SW480 (cell line): ENCODE measurements at places on chromosomes 11 and 22.

DNA sequence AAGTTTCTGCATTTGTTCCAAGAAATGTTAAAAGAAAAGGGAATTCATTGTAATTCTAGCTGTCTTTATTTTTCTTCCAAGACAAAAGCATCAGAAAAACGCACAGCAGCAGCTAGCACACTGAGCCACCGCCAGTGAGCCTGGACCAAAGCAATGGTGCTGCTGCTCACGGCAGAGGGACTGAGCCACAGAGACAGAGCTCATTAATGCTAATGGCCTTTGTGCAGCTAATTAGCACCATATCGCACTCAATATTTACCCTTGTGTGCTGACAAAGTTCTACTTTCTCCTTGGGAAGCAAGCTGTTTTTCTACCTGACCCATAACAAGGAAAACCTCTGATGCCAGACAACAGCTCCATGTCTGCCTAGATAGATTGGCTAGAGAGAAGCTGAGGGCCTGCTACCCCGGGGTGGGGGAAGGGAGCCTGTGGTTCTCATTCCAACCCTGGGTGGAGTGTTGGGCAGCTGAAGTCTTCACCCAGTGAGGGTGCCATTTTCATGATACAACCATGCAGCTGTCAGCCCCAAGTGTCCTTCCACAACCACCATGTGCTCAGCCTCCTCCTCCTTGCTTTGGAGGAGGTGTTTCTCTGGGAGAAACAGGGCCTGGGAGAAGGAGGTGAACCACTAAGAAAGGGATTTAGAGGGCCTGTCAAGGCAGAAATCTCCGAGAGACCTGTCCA lies 131.1 kb upstream of the NCAM1 start:
- DNase-seq: no peak

- DNase-seq: no peak
Measured at GRCh38 chr11:383431-383830, 10.6 kb upstream of the PKP3 start.

DNA sequence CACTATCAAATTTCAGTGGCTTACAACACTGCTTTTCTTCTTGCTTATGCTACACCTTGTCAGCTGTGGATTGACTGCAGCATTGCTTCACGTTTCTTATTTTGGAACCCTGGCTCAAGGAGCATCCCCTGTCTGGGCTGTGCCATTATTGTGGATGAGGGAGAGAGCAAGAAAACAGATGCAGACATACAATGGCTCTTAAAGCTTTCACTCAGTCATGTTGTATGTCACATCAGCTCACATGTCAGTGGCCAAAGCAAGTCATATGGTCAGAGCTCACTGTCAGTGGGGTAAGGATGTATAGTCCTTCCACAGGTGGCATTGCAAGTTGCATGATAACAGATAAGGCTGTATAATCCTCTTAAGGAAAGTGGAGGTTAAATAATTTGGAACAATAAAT lies 10.0 kb downstream of the ARHGEF12 start:
- DNase-seq: no peak

- no peak for DNase-seq
Measured at GRCh38 chr11:940496-941135, 14.9 kb downstream of the AP2A2 start.

GRCh38 chr22:45496451-45496941 lies 6.2 kb upstream of the FBLN1 start:
- DNase-seq: peak; percentile 18

- no peak for DNase-seq
Measured at GRCh38 chr22:44380756-44381486, 68.2 kb upstream of the SHISAL1 start.

DNA sequence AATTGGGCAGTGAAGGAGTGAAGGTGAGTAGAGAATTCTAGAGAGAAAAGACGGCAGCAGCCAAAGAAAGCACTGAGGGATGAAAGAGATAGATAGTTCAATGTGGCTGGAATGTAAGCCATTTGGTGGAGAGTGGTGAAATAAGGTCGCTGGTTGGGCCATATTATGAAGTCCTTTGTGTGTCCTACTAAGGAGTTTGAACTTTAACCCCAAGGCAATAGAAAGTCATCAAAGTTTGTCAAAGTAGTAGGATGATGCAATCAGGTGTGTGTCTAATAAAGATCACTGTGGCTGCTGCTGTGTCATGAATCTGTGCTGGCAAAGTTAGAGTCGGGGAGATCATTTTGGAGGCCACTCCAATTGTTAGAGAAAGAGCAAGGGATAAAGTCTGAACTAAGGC lies 18.7 kb downstream of the RNF121 start:
- DNase-seq: peak; percentile 45

DNA sequence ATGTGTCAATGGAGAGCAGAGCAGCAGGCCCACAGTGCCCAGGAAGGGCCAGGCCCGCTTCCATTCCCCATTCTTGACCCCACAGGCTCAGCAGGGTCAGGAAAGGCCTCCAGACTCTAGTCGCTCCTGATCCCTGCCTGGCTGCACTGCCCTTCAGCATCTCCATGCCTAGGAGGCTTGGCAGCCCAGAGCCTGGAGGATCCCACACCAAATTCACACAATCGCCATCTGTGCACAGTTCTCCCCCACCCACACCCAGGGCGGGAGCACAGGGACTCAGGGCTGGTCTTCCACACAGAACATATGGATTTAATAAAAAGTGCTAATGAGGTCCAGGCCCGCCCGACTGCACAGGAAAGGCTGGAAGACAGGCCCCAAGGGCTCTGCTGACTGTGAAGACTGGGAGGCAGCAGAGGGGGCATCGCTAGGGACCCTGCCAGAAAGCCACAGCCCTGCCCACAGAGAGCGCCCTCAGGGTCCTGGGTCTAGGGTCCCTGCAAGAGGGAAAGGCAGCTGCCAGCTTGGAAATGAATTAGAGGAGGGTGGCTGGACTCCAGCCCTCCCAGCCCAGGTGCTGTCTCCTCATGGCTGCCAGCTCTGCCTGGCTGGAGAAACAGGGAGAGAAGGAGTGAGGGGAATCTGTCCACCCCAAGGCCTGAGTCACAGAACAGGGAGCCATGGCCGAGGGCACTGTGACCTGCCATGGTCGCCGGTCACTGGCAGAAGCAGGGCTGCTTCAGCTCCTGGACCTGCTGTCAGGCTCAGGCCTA lies 39.7 kb downstream of the DKK3 start:
- no peak for DNase-seq

DNA sequence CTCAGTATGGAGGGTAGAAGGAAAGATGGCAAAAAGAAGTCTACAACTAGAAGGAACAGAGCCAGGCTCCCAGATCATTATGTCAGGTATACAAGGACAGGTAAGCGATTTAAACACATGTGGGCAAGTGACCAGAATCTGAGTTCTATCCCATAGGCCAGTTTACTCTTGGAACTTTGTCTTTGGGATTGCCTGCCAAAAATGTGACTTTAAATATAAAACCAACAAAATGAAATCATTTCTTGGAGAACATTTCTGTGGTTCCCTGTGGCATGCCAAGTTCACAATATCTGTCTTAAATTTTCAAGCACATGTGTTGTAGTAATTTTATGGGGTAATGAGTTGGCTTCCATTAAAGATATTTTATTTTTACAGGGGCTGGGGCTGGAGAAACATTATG lies 141.0 kb downstream of the SLC17A6 start:
- no peak for DNase-seq

DNA sequence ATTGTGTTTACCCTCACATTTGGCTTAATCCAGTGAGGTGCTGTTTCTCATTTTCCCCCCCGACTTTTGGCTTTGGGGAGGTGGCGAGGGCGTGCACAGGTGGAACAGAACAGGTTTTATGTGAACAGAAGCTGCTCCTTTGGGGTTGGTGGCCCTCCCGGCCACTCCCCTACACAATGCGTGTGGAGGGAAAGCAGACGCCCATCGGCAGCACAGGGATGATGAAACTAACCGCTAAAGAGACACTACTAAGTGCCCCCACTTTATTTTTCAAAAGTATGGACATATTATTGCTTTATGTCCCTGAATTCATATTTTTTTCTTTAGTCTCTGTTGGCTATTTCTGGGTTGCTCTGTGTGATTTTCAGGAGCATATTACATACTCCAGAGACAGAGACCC lies 160.9 kb downstream of the ENTHD1 start:
- no peak for DNase-seq

DNA sequence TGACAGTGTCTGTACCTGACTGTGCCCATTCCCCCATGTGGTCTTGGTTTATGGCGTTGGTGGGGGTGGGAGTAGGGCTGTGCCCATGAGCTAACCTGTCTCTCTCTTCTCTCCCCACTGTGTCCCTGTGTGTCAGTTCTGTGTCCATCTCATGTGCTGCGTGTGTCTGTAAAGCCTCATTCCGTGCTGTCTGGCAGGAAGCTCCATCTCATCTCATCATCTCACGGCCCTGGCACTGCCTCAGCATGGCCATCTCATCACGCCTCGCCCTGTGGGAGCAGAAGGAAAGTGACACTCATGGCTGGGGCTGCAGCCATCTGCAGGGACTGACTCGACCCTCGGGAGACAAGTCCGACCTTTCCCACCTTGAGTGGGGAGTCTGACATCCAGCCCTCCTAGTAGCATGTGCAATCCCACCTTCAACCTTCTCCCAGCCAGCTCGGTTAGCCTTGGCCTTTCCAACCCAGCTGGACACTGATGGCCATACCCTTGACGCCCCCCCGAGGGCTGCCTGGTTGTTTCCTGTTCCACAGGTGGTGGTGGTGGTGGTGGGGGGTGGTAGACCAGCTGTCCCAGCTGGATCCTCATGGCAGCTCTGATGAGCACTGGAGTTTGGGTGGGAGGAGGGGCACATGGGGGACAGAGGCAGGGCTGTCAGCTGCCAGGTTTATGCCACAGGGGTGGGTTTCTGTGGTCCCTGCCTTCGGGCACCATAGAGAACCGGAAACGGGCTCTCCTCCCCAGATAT lies 19.0 kb downstream of the MYO18B start:
- no peak for DNase-seq
